ENCODE measurements at places on chromosomes 1 and 21. TPM values are rescaled to one million over a fixed set of nuclear protein-coding genes. Genes with fewer than 3 reads are reported as not detected.
A peak's percentile ranks its signal among the peaks of the same experiment; 100 is the strongest.

Gene IL23R
- not detected for total RNA-seq

Gene HMGN2
- 622 TPM for total RNA-seq

Gene SLC19A1
- 32.4 TPM for total RNA-seq

Gene PLPPR5
- total RNA-seq, result 0.79 TPM

Gene HEYL
- 1.9 TPM for total RNA-seq

Gene SLC66A1
- total RNA-seq, result 22.5 TPM

Gene BACE2
- total RNA-seq, result 8.3 TPM

DNA sequence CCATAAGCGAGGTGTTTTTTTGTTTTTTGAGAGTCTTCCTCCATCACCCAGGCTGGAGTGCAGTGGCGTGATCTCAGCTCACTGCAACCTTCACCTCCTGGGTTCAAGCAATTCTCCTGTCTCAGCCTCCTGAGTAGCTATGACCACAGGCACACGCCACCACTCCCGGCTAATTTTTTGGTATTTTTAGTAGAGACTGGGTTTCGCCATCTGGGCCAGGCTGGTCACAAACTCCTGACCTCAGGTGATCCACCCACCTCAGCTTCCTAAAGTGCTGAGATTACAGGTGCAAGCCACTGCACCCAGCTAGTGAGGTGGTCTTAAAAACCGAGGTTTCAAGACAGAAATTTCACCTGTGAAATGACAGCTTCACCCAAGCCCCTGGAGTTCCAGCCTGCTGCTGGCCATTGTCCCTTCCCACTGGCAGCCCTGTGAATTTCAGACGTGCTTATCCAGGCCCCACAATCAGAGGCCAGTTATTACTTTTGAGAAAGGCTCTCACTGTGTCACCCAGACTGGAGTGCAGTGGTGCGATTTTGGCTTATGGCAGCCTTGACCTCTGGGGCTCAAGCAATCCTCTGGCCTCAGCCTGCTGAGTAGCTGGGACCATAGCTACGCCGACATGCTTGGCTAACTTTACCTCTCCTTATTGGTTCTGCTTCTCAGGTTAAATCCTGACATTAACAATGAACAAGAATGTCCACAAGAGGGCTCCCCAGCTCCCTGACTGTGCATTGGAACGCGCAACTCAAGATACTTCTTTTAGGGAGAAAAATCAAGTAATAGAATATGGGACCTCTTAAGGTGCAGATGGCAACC is 19.4 kb downstream of the ENO1 start:
- DNase-seq, result no peak

DNA sequence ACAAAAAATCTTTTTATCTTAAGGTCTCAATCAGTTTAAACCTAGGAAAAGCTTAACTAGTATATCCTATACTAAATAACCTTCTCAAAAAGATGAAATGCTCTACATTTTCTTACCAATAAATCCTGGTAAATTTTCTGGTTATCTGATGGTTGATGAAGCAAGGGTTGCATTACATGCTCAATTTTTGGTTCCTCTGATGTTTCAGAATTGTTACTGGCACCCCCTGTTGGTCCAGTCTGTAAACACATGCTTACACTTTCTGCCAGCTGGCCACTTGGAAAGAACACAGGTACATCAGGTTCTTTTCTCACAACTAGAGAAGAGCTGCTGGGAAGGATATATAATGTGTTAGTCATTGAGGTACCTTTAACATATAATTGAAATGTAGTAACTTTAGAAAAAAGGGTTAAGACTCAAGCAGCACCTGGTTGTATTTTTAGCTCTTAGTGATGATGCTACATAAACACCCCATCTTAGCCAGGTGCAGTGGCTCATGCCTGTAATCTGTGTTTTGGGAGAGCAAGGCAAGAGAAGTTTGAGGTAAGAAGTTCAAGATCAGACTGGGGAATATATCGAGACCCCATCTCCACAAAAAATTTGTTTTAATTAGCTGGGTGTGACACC is 30.9 kb upstream of the TAL1 start:
- DNase-seq, result peak; percentile 44

- no peak for DNase-seq
These were observed 366.4 kb upstream of the ZP4 start for GRCh38 chr1:238257018-238257621.

- no peak for DNase-seq
These were observed 68.9 kb downstream of the UCK2 start for GRCh38 chr1:165896277-165896676.

- DNase-seq, result no peak
These were observed 149.9 kb downstream of the MRPL39 start for GRCh38 chr21:25457411-25457810.

DNA sequence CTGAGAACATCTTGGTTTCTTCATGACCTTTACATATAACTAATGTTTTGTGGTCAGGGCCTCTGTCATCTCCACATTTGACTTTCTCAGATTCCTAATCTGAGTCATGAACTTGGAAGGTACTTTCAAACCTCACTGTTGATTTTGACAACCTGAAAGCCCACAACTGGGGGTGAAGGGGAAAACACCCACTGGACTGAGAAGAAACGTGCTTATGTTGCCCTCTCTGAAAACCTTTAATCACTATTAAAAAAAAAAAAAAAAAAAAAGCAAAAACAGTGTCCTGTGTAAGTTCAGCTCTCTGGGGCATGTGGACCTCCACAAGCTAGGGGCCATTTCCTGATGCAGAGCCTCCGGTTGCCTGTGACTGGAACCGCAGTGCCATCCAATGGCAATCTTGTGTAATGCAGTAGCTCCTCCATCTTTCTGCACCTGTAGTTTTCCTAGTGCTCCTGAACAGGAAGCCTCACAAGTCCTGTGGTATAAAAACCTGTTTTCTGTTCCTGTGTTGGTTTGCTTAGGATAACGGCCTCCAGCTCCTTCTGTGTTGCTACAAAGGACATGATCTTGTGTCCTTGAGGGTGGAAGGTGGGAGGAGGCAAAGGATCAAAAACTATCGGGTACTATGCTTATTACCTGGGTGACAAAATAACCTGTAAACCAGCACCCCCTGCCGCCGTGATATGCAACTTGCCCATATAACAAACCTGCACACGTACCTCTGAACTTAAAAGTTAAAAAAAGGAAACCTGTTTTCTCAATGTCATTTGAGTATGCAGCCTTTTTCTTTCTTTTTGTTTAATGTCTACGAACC is 124.5 kb downstream of the ZNF648 start:
- peak; percentile 90 for DNase-seq

- no peak for DNase-seq
These were observed 34.8 kb downstream of the ZMYND12 start for GRCh38 chr1:42420911-42421585.

GRCh38 chr1:206049919-206050600 is 2.9 kb upstream of the RHEX start:
- DNase-seq, result no peak

DNA sequence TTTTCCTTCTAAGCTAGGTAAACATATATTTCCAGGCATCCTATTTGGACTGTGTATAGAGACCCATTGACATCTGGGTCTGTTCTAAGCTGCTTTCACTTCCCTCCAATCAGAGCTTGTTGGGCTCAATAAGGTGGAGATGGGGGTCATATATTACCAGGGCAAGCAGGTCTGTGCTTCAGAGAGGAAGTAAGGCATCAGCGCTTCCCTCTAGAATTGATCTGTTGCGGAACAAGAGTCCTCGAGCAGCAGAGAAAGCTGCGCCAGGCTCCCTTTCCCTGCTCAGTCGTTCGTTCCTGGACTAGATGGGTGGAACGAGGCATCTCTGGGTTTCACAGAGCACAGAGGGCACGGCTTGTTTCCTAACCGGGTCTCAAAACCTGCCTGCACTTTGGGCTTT is 63.5 kb downstream of the DISC1 start:
- no peak for DNase-seq

DNA sequence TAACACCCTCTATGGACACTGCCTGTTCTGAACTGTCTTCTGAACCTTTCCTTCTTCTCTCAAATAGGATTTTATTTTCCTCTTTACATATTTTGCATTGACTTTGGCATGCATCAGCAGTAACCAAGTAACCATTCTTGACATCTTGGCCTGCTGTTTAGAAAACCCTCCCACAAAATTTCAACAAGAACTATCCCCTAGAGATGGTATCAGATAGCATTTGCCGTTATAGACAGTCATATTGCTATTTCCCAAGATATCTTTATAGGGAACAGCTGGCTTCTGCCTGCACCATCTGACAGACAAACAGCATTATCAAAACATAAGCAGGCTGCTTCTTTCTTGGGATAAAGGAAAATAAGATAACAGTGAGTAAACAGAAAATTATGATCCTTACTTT is 54.7 kb downstream of the LHX8 start:
- DNase-seq, result no peak

- DNase-seq, result no peak
These were observed 7.9 kb downstream of the CD34 start for GRCh38 chr1:207903053-207903452.

DNA sequence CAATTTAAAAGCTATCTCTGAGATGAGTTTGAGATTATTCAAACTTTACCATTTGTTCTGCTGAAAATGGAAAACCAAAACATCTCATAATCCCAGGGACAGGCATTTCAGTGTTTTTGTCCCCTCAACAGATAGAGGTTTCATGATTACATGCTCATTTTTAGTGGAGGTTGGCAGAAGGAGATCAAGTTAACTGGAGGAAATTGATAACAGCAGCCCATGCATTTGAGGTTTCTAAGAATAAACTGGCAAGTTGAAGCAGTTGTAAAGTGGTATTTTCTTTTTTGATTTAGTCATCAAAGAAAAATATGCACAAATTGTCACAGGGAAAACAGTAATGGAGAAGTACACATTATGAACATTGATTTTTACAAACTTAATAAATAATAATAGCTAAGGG is 205.8 kb downstream of the PLA2G4A start:
- no peak for DNase-seq

GRCh38 chr1:25505656-25506385 is 37.6 kb upstream of the LDLRAP1 start:
- no peak for DNase-seq

GRCh38 chr1:13737398-13737797 is 37.4 kb downstream of the PRDM2 start:
- DNase-seq, result no peak

- no peak for DNase-seq
These were observed 87.9 kb downstream of the CLEC20A start for GRCh38 chr1:178408871-178409270.

GRCh38 chr1:219495737-219496408 is 117.0 kb downstream of the ZC3H11B start:
- no peak for DNase-seq

GRCh38 chr1:52635321-52636089 is 2.5 kb downstream of the SHISAL2A start:
- DNase-seq, result no peak
